ENCODE measurements at places on chromosomes 2 and 18.
A peak's percentile ranks its signal among the peaks of the same experiment; 100 is the strongest.

DNA sequence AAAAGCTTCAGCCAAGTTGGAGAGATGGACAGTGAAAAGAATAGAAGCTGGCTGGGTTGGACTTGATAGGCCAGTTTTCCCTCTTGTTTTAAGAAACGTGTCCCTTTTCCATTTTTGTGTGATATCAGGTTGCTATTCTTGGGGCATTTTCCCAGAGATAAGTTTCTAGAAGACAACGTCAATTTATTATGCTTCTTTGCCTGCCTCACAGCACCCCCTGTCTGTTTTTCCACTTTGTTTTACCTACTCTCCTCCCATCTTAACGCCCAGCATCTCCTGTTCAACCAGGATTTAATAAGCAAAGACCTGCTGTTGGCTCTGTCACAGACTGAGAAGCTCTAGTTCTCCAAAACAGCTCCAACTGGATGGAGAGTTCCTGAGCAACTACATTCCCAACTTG is 317.8 kb upstream of the ZNF521 start:
- DNase-seq: peak; percentile 31

GRCh38 chr2:122263746-122264145 is 508.3 kb downstream of the TSN start:
- DNase-seq: no peak

- no peak for DNase-seq
These were observed 3.6 kb downstream of the INO80D start for GRCh38 chr2:206082298-206082843.

GRCh38 chr2:60319031-60319547 is 234.4 kb downstream of the BCL11A start:
- DNase-seq: no peak

DNA sequence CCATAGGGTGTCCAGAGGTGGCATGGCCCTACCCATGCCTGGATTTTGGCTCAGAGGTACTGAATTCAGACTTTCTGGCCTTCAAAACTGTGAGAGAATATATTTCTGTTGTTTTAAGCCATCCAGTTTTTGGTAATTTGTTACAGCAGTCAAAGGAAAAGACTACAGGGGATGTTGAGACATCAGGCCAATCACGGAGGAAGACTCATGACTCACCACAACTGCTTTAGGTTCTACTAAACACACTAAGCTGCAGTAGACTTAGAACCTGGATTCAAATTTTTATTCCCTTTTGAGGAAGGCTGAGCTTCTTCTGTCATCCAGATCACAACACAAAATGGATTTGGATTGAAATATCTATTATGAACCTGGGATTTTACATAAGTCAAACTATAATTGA is 12.0 kb upstream of the C2orf66 start:
- peak; percentile 40 for DNase-seq

DNA sequence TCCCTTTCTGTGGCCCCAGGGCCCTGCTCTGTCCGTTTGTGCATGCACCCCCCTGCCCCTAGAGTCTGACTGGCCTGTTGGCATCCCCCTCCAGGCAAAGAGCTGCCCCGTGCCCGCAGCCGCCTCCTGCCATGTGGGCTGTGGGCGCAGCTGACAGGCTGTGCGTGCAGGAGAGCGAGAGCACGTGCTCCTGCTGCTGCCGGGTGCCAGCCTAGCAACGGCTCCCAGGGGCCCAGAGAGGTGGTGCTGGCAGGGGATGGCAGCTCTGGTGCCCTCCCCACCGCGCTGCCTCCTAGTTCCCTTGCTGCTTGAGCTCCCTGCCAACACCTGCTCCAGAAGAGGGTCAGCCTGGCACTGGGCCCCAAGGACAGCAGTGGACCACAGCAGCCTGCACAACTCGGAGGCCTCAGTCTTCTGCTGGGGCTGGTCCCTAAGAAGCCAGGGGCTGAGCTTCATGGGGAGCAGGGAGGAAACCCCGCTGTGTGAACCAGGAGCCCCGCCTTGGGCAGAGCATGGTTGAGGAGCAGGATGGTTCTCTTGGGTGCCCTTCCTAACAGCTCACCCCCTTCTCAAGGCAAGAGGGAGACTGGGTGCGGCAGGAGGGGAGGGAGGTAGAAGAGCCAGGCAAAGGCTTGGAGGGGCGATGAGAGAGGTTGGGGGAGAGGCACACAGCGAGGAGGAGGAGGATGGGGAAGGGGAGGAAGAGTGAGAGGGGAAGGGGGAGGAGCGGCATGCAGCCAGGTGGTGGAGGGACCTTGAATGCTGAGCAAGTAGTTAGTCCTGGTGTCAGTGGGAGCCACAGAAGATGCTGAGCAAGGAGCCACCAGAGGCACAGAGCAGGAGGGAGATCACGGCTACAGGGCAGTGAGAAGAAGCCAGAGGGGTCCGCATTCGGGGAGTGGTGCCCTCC is 23.8 kb upstream of the PTMA start:
- DNase-seq: no peak

DNA sequence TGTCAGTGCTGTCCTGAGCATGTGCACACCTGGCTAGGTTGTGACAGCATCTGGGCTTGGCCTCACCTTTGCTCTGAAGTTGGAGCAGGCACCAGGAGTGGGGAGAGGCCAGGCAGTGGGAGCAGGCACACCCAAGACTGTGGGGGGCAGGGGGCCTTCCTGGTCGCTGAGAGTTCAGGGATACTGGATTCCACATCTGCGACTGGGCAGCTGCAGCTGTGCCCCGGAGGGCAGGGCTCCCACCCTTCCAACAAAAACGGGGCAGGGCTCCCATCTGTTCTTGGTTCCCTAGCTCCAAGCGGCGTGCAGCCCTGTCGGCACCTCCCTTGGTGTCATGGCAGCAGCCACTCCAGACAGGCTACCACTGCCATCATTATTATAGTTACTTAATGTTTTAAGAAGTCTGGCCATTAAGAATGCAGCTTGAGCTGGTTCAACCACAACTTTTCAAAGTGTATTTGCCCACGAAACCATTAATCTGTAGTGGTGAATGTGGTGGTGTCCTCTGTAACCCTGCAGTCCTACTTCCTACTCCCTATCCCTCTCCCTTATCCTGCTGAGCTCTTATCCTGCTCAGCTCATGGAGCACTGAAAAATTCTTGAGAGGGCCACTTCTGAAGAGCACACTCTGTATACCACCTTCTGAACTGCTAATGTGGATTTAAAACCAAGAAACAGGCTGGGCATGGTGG is 48.0 kb upstream of the RAB1A start:
- no peak for DNase-seq

DNA sequence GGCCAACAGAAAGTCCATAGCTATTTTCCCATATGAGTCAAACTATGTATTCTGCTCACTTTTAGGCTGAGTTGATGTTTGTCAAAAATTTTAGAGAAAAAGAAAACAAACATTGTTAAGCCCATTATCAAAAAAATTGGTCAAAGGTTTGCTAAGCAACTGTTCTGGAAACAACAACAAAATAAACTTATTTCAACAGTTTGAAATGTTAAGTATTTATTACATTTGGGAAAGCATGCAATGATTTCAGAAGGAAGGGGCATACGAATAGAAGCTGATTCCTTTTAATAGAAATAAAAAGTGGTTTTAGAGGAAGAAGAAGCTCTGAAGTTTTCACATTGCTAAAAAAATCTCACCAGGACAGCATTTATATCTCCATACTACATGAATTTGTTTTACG is 1837.5 kb upstream of the CELF4 start:
- DNase-seq: no peak

DNA sequence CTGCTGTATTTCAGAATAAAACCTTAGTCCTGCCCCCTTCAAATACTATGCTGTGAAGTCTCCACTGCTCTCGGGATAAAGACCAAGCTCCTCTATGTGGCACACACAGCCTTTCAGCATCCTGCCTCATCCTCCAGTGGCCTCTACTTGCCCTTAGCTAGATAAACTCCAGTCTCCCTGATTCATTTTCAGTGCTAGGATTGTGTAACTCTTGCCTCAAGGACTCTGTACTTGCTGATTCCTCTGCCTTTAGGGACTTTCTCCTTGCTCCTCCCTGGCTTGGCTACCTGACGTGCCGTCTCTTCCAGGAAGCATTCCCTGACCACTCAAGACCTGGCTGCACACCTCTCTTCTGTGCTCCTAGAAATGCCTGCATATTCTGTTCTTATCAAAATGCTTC is 416.7 kb downstream of the MTX2 start:
- DNase-seq: no peak

DNA sequence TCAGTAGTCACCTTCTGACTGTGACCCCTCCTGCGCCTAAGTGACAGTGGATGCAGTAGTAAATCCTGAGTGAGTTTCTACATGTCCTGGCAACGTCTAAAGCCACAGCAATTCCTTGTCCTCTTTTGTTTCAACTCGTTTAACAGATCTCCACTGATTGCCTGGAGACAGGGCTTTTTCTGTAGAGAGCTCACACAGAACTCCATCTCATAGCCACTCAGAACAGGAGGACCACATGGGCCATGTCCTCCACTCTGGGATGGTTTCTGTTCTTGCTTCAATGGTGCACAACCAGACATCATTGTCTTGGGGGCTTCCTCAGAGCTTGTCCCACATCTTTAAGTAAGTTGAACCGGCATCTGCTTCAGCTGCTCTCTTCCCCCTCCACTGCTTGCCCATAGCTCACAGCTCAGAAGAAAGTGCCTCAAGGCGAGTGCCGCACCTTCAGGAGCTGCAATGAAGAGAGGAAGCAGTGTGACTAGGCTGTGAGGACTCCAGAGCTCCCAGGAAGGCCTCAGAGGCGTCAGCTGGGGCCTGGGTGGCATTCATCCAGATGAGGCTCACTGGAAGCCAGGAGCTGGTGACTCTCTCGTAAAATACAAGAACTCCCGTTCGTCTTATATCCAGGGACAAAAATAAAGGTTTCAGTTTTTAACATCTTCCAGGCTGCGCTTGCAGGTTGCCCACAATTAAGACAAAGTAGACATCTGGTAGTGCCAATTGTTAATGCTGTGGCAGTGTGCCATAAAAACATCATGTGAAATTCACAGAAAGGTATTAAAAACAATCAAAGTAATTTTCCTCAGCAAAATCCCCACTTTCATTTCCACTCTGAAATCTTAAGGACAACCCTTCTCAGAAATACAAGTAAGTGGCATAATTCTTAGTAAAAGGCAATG is 37.3 kb downstream of the ST3GAL5 start:
- peak; percentile 71 for DNase-seq

GRCh38 chr2:46770622-46771021 is 145.0 kb downstream of the MCFD2 start:
- DNase-seq: peak; percentile 66

DNA sequence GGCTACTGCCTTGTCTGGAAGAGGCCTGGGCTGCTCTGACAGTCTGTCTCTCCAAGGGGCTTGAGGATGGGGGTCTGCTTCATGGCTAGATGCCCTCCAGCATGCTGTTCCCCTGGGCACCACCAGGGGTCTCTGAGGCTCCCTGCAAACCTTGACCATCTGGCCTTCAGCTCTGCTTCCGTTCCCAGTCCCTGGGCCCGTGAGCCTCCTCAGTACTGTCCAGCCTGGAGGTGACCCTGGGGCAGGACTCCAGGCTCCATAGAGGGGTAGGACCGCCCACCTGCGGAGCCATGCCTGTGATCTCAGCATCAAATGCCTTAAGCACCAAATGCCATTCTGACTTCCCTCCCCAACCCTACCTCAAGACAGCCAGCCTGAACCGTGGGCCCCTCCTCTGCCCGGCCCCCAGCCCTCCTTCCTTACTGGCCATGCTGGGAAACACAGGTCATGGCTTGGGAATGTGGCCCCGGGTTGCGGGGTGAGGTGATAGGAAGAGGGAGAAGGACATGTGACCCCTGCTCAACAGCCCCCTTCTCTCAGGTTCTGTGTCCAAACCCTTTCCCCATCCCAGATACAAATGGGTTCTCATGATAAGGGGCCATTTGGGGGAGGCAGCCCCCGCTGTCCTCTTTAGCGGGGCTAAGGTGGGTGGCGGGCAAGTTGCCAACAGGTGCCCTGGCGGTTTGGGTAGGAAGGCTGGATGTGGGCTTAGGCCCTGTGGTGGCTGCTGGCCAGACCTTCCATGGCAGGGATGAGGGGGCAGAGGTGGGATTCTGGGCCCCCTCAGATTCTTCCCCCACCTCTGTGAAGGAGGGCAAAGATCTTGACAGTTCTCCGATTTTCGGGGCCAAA is 25.0 kb downstream of the SPEG start:
- DNase-seq: peak; percentile 64

- DNase-seq: no peak
These were observed 27.1 kb downstream of the SRBD1 start for GRCh38 chr2:45583977-45584376.

DNA sequence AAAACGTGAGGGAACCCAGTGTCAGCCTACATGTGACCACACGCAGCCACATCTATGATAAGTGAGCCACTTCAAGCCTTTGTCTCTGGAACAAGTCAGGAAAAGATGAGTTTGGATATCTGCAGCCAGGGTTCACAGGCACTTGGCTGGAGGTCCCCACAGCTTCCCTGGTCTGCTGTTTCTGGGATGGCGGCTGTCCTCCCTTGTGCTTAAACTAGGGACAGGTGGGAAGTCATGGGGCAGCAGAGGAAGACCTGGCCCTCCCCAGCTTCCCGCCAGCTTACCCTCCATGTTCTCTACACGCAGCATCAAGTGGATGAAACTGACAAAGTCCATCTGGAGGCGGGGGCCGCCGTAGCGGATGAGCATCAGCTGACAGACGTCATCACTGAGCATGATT is 38.5 kb upstream of the GALNT14 start:
- DNase-seq: no peak

DNA sequence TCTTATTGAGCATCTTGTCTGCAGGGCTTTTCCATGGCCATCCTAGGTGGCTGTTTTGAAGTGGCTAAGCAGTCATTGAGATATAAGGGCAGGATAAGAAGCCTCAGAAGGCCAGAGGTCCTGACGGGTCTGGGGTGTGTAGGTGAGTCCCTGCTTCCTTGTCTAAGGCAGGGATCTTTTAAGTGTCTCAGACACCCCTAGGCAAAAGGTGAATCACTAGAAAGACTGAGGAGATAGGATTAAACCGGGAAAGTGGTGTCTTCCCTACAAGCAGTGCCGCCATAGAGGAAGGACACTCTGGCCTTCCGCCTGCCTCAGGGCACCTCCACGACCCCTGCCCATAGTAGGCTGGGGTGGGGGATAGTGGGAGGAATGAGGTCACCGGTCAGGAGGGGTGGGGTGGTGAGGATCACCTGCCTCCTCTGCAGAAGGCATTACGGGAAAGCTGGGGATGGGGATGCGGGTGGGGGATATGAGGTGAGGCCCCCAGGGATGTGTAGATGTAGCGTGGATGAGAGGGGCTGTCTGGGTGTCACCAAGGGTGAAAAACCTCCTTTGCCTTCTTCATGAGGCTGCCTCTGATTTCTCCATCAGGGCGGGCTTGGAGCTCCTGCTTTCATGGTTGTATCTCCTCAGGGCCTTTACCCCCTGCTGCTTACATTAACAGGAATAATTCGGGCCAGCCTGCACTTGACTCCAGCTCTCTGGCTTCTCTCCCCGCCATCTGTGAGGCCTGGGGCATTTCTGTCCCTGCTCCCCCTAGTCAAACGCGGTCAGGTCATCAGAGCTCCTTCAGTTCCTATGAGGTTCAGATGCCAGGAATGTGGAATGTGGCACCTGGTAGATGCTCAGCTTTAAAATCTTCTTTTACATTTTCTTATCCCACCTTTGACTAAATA is 244.0 kb downstream of the DYSF start:
- no peak for DNase-seq

DNA sequence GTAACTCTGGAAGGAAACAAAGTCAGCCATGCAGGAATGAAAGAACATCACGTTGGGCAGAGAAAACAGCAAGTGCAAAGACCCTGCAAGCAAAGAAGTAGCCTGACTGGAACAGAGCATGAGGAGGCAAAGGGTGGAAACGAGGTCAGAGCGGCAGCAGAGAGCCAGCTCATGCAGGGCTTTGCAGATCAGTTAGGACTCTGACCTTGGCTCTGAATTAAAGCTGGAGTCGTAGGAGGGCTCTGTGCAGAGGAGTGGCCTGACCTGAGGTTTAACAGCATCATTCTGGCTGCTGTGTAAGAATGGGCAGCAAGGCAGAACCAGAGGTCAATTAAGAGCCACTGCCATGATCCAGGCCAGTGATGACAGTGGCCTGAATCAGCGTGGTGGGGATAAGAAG is 220.7 kb downstream of the PRKCE start:
- peak; percentile 52 for DNase-seq

- DNase-seq: peak; percentile 41
These were observed 69.1 kb downstream of the TWIST2 start for GRCh38 chr2:238916875-238917590.

Measured in HFFc6 (cell line).